ENCODE measurements at places on chromosomes 6 and 20.

DNA sequence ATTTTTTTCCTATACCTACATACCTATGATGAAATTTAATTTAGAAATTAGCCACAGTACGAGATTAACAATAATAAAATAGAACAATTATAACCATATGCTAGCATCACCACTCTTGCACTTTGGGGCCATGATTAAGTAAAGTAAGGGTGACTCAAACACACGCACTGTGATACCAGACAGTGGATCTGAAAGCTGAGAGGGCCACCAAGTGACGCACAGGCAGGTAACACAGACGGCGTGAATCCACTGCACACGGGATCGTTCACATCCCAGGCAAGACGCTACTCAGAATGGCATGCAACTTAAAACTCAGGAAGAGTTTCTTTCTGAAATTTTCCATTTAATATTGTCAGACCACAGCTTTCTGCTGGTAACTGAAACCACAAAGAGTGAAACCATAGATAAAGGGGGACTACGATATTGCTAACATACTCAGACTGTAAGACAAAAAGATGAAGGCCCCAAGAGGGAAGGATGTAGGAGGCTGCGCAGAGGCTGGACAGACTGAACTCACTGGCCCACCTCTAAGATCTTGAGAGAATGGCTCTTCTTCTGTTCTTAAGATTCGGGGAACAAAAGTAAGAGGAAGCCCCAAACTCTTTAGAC is 17.9 kb downstream of the RRBP1 start:
- no peak for DNase-seq

DNA sequence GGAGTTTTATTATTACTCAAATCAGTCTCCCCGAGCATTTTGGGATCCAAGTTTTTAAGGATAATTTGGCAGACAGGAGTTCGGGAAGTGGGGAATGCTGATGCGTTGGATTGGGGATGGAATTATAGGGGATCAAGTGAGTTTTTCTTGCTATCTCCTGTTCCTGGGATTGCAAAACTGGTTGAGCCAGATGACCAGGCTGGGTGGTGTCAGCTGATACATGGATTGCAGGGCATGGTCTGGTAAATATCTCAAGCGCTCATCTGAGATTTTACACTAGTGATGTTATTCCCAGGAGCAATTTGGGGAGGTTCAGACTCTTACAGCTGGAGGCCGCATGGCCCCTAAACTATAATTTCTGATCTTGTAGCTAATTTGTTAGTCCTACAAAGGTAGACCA is 54.7 kb downstream of the ENPP1 start:
- DNase-seq = no peak

GRCh38 chr20:16551607-16552006 is 21.6 kb downstream of the KIF16B start:
- no peak for DNase-seq

DNA sequence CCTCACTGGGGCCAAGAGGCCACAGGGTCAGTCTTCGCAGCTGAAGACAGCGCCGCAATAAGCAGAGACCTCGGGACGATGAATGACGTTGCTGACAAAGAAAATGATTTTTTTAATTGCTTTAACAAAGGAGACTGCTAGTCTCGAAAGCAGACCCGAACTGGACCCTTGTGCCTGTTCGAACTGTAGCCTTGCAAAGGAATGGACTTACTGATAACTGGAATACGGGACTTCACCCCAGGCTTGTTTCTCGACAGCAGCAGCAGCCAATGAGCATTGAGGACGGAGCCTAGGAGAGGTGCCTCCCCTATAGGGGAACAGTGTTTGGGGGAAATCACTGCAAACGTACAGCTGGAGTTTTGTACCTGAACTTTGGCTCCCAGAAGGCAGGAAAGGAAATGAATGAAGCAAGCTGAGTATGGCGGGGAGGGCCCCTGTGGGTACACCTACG is 1.3 kb upstream of the TAF4 start:
- peak; percentile 26 for DNase-seq

GRCh38 chr6:21609881-21610329 is 16.4 kb downstream of the SOX4 start:
- no peak for DNase-seq

DNA sequence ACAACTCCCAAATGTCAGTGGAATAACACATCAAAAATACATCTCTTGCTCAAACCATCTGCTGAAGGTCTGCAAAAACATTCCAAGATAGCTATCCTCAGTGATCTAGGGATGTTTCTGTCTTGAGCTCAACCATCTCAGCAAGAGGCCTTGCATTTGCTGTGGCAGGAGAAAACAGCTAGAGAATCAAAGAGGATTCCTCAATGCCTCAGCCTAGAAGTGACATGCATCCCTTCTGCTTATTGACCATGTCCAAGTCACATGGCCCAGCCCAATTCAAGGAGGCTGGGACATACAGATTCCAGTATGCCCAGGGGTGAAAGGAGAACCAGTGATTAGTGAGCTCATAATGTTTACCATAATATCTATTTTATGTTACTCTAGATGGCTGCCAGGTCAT is 269.5 kb downstream of the PLCB1 start:
- no peak for DNase-seq

- no peak for DNase-seq
Observed at GRCh38 chr20:20331156-20331555, 36.7 kb upstream of the INSM1 start.

DNA sequence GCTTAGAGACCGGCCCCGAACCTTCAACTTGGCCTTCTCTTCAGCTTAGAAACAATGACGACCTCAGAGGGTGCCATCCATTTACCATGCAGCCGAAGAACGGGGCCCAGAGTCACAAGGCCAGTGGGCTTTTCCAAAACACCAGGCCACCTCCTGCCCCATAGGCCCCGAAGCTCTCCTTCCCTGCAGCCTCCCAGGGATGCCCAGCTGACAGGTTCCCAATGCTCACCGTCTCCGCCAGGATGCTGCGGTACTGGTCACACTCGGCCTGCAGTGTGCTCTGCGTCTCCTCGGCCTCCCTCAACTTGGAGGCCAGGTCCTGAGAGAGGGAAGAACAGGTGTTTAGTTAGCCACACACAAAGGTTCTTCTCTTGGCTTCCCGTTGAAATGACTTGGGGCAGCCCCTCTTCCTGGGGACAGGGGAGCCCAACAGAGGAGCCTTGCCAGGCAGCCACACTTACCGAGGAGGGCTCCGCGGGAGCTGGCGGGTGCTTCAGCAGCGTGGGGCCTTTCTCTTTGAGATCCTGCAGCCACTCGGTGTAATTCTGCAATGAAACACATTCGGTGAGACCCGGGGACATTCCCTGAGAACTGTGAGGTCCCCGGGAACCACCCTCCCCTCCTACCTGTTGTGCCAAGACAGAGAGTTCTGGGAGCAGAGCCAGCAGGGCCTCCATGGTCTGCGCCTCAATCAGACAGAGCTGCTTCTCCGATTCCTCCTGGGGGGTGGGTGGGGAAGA is 51.5 kb downstream of the DSTN start:
- DNase-seq = no peak

GRCh38 chr6:39197521-39197920 is 31.8 kb downstream of the KCNK5 start:
- no peak for DNase-seq

- no peak for DNase-seq
Observed at GRCh38 chr20:63946986-63947637, 9.1 kb downstream of the UCKL1 start.

DNA sequence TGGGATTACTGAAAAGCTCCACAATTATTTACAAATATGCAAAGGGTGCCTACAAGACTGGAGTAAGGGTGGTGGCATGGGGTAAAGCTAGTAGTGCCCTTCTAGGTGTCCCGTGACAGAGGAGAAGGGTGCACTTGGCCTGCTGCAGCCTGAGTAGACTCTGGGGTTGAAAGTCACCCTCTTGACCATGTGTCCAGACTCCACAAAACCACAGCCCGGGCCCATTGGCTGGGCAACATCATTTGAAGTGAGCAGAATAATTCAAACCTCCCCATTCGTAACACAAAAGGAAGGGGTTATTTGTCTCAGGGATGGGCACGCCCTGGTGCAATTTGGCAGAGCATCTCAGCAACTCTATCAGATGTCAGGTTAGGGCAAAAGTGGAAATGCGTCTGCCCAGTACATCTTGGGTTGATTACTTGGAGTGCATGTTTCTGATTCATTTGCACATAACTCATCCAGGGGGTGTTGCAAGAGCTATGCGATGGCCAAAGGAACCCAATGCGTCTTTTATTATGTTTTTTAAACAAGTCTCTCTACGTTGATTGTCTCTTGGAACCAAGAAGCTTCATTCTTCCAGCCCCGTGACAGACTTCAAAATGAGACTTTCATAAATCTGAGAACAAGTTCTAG is 56.7 kb downstream of the ISM1 start:
- no peak for DNase-seq

All from stimulated activated CD4-positive, alpha-beta T cell treated with anti-CD3 and anti-CD28 coated beads, Interleukin-2, amount 100 ng/mL, for 24 hours (primary cell).